Stimulated activated CD4-positive, alpha-beta T cell treated with anti-CD3 and anti-CD28 coated beads, TNF-alpha, amount 100 ng/mL, for 4 hours (primary cell): ENCODE measurements at places on chromosomes 3 and 15.

DNA sequence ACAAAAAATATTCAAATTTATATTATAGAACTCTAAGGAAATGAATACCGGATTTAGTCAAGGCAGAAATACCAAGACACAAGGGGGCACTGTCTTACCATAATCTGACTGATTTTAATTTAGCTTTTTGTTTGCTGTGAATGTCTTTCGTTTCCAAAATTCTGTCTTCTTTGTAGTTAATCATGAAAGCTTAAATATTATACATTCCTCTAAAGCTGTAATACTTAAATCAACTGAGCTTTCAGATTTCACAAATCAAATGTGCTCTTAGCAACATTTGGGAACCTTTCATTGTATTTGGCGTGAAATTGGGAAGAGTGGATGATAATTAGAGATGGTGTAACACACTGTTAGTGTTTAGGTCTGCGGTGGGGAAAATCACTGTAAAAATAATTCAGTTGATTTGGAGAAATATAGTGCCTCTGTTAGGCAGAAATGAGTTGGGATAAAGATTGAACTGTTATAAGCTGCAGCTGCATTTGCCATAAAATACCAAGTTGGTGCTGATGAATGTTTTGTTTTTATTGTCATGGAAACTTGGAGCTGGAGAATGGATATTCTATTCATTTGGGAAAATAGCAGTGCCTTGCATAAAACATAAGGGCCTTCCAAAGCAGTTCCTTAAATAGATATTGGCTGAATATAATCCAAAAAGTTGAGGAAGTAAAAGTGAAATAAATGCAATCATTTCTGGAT, 228.2 kb downstream of the TCF12 start:
- no peak for DNase-seq

GRCh38 chr3:191753196-191753595, 292.2 kb downstream of the PYDC2 start:
- DNase-seq = no peak

DNA sequence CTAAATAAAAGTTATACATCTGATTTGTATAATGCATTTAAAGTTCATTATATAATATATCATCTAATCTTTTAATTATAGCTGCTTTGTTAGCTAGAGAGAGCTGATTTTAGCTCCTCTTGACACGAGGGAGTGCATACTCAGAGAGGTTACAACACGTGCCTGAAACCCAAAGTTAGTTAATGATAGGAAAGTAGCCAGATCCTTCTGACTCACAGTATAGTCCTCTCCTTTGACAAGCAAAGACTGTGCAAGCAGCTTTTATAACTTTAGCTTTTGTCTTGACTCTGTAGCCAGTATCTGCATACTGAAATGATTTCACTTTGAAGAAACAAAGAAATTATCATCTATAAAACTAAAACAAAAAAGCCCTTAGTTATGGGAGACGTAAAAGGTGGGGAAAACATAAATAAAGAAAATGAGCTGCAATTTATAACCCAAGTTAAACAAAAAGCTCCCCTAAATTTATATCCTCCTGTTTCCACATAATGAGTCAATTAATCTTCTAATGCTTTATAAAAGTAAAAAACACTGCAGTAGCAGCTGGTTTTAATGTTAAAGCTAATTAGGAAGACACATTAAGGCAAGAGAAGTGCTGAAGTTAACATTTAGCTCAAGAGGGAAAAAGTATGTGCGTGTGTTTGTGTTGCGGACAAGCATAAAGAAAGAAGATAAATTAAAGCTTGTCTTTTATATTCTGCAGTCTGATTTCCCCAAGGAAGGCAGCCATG, 13.1 kb downstream of the GABRR3 start:
- DNase-seq = no peak

- DNase-seq = no peak
Measured at GRCh38 chr15:40456299-40456712, 14.5 kb upstream of the CHST14 start.

DNA sequence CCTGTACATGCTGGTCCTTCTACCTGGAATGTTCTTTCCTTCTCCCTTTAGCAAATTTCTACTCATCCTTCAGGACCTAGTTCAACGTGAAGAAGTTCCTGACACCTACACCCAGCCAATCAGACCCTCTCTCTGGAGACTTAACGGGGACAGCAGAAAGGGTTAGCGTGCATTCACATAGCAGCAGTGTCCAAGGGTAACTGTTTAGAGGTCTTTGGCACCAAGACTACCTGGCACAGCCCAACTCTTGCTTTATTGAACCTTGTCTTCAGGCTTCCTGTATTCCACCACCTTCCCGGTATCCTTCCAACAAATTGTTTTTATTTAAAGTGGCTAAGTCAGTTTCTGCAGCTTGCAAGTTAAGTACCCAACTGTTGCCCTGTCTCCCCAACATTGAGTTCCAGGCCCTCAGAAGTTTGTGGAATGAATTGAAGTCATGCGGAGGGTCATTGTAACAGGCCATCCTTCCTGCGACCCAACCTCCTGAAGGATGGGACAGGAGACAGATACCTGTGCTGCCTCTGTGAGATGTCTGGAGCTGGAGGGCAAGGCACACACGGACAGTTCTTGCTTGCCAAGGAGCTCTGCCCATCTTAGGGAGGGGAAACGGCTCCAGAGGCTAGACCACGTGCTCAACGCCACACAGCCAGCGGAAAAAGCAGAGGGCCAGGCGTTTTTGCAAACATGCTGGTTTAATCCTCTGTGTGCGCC, 14.4 kb upstream of the WNT7A start:
- DNase-seq = no peak

DNA sequence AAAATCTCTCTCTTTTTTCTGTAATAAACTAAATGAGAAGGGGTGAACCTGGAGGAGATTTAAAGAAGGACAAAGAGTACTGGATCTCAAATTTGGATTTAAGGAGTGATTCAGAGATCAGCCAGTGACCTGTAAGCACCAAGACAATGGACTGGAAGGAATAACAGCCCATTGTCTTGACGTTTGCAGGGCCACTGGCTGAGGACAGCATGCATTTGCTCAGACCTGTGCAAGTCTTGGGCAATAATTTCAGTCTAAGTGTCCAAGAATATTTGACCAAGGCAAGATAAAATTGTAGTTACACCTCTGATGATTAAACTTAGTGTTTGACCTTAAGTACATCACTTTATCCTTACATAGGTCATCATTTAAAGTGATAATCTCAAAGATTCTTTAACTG, 55.8 kb upstream of the OSTN start:
- DNase-seq = no peak

DNA sequence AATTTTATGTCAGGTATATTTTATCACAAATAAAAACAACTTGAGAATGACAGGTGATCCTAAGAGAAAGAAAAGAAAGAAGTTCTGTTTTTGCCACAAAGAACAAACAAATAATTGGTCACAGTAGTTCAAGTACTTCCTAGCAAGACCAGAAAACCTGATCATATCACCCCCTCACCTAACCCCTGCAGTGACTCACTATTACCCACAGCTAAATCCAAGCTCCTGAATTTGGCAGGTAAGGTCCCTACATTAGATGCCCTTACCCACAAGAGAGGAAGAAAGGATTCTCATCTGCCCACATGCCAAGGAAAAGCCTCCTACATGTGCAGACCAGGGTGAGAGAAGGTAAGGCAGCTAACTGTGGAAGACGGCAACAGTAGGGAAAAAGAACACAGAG, 4.4 kb downstream of the SSUH2 start:
- DNase-seq = no peak

GRCh38 chr15:81033508-81033907, 32.8 kb downstream of the TLNRD1 start:
- DNase-seq = no peak

DNA sequence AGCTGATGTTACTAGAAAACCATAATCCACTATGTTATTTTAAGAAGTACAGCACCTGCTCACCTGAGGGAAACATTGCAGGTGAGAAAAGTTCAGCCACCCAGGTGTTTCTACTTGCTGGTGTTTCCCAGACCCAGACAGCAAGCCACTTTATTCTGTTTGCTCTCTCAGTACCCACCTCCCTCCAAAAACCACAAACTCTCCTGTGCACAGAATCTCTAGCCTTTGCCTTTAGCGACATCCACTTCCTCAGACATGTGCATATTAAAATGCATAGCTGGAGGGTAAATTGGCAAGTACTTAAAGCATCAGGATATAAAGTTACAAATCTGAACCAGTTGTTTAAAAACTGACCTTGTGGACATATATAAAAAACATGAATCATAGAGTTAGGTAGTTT, 36.7 kb downstream of the VGLL3 start:
- DNase-seq = no peak

- DNase-seq = no peak
Measured at GRCh38 chr15:39682366-39682765, 100.3 kb downstream of the FSIP1 start.

GRCh38 chr15:91885714-91886270, 32.3 kb downstream of the SLCO3A1 start:
- no peak for DNase-seq

DNA sequence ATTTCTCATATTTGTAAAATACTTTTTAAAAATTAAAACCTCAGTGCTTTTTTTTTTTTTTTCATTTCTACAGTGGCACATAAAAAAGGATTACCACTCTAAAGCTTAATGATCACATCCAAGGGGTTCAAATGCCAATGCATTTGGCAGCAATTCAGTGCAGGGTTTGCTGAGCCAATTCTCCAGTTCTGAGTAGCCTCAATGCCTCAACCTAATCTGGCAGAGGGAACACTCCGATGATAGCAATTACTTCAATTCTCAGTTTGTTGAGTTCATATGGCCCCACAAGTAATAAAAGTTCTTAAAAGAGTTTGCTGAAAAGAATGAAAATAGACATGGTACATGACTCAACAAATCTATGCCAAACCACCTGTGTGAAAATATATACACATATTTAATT, 79.3 kb upstream of the RBMS3 start:
- no peak for DNase-seq

- DNase-seq = no peak
Measured at GRCh38 chr3:12871404-12871983, 30.1 kb upstream of the RPL32 start.

DNA sequence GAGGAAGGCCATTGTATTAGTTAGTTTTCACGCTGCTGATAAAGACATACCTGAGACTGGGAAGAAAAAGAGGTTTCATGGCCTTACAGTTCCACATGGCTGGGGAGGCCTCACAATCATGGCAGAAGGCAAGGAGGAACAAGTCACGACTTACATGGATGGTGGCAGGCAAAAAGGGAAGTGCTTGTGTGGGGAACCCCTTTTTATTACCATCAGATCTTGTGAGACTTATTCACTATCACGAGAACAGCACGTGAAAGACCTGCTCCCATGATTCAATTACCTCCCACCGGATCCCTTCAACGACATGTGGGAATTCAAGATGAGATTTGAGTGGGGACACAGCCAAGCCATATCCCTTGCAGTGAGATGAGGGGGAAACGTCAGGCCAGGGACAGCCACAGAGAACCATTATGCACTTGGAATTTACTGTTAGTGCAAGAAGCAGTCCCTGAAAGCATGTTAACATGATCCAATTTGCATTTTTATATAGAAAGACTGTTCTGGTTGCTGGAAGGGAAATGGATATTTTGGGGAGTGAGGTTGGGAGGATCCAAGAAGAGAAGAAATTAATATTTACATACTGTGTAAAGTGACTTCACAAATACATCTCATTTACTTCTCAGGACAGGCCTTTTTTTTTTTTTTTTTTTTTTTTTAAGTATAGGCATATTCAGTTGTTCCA, 87.1 kb downstream of the ARNT2 start:
- no peak for DNase-seq

DNA sequence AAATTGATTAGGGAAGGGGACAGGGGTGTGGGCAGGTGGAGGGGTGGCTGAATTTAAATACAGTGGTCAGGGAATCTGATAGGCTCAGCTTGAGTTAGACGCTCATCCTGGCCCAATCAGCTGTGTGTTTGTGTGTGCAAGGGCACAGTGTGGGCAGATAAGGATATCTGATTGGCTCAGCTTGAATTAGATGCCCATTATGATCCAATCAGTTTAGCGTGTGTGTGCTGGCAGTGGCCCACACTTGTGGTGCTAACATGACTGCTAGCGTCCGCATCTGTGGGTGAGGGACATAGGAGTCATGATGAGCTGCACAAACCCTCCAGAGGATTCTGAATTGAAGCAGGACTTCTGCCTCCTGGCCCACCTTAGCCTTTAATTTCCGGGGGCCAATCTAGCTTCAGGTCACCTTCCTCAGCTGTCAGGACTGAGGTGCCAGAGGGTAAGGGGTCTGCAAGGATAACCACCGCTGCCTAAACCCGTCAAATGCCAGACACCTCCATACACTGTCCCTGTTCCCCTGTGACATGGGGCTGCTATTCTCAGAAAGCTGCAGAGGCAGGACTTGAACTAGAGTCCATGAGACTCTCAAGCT, 97.3 kb downstream of the CORO2B start:
- no peak for DNase-seq

GRCh38 chr15:92733934-92734521, 78.5 kb upstream of the FAM174B start:
- DNase-seq = no peak

DNA sequence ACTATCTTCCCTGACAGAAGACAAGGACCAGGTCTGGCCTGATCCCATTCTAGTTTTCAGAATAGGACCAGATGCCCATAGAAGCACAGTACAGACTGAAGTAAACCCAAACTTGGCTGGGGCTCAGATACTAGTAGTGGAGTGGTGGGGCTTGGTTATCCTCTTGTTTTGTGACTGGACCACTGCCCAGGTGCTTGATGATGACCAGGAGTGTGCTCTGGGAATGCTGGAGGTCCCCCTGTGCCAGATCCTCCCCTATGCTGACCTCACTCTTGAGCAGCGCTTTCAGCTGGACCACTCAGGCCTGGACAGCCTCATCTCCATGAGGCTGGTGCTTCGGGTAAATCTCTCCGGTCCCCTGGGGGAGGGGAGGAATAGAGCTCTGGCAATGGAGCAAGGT, 36.3 kb downstream of the ESYT3 start:
- DNase-seq = no peak

DNA sequence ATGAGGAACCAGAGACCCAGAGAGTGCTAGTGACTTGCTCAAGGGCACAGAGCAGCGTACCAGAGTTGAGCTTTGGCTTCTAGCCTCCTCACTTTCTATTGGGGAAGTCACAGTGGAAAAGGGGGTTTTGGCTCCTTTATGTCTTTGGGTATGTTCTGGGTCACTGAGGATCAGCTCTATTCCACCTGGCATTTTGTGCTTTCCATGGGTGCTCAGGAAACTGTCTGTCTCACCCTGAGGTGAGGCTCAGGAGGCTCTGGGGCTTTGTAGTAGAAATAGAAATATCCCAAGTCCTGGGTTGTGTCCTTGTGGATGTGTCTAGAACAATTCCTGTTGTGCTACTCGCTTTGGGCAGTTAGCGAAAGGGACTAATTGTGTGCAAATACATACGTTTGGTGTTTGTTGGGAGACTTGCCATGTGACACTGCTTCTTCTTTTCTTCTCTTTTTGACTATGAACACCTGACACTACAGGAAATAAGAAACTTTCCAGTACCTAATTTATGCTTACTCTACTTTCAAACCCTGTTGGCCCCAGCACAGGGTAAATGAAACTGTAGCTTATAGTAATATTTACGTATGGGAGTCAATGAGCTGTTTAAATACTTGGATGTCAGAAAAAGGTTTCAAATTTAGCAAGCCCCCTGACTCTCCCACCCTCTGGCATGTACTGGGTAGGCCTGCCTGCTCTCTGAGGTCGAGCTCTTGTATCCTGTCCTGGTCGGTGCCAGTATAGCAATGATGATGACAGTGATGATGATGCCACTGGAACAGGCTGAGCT, 35.6 kb downstream of the SMAD3 start:
- DNase-seq = no peak
